IPS DF 19.7 (cell line): ENCODE measurements at places on chromosomes 3 and 15.

GRCh38 chr3:39809181-39809994 is at the start of gene MYRIP:
MYRIP (plus strand) TSS chr3:39809609; CDS start chr3:39900817, 91,208 bp downstream.
- no peak for DNase-seq

- DNase-seq: no peak
Observed at GRCh38 chr3:43534675-43535074, 87.1 kb downstream of the ANO10 start.

DNA sequence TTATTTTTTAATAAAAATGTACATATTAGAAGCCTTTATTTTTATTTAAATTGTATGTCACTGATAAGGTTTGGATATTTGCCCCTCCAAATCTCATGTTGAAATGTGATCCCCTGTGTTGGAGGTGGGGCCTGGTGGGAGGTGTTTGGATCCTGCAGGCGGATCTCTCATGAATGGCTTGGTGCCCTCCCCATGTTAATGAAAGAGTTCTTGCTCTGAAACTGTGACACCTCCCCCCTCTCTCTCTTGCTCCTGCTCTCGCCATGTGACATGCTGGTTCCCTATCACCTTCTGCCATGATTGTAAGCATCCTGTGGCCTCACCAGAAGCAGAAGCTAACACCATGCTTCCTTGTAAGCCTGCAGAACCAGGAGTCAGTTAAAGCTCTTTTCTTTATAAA is 13.0 kb downstream of the AGTR1 start:
- no peak for DNase-seq

DNA sequence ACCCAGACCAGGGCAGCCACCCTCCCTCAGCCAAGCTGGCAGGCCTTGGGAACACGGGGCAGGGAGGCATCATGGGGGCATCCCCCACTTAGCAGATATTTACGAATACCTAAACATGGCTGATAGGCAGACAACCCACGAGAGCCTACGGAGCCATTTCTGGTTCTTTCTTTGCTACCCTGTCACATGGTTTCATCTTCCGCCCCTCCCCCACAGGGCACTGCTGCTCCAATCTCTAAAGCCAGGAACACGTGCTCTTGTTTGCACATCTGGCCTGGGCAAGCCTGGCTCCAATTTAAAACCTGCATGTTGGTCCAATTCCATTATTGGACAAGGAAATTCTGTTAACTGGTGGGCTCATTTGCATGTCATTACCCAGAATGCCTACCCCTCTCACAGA is 447.4 kb upstream of the NR2F2 start:
- DNase-seq: no peak

DNA sequence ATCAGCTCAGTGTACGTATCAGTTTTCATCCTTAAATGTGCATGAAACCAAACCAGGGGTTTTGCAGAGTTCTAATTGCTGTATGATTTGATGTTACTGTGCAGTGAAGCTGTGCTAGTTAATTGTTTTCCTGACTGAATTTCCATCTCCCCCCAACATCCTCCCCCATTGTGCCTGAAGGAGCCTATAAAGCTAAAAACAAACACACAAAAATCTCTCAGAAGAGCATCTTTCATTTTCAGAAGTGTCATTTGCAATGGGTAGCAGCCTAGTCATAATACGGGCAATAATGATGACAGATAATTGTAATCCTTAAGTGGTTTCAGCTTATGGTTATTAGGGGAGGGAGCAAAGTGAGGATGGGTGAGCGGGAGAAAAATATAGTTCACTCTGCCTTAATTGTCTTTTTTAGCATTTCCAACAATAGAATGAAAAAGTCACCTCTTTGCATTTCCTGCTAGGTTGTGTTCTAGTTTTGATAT is 207.9 kb upstream of the TBL1XR1 start:
- no peak for DNase-seq

- no peak for DNase-seq
Observed at GRCh38 chr3:71130471-71131374, 452.8 kb downstream of the FOXP1 start.

GRCh38 chr3:72379500-72380187 is 468.6 kb downstream of the SHQ1 start:
- DNase-seq: no peak

GRCh38 chr3:125108833-125109535 is 53.2 kb upstream of the HEG1 start:
- DNase-seq: no peak

DNA sequence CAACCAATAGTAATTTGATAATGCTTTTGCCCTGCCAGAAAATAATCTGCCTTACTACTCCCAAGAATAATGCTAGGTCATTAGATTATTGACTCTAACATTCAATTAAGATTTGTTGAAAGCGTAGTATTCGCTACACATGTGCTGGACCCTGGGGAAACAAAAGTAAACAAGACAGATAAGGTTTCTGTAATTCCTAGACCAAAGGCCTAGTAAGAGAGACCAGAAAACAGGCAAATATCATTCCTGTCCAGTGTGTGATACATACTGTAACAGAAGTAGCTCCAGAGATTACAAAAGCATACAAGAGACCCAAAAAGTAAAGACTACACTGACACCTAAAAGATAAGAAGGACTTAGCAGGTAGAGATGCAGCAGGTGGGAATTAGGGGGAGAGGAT is 60.8 kb downstream of the PLOD2 start:
- no peak for DNase-seq

GRCh38 chr3:27089068-27089467 is 280.1 kb downstream of the NEK10 start:
- DNase-seq: no peak

- DNase-seq: no peak
Observed at GRCh38 chr3:115384381-115384780, 237.3 kb upstream of the ZBTB20 start.

DNA sequence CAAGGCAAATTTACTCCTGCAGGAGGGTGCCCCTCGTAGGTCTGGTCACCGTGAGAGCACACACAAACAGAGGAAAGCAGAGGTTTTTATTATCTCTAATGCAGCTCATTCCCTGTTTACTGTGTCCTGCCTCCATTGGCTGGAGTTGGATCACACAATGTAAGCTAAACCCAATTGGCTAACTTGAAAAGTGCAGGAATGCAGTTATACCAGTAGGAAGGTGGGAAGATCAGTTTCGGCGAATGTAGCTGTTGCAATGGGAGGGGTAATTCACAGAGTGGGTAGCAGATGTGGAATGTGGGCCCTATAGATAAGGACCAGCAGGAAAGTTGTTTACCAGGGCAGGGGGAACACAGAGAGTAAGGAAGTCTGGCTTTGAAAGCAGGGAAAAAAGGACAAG is 42.5 kb upstream of the NPAP1 start:
- DNase-seq: no peak

DNA sequence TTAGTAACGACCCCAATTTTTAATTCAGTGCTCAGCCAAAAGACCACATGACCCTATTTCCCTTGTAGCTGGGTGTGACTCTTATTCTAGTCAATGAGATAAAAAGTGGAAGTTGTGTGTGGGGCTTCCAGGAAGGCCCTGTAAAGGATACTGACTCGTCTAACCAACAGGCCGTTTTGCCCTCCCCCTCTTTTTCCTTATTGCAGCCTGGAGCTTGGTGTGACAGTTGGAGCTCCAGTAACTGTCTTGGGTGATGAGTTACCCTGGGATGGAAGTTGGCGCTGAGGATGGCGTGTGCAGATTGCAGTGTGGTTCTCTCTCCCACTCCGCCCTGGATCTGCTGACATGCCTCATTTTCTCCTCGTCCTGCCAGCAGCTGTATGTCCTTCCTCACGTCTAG is 209.3 kb upstream of the PROK2 start:
- no peak for DNase-seq

- no peak for DNase-seq
Observed at GRCh38 chr3:72183489-72183888, 398.5 kb upstream of the PROK2 start.

- no peak for DNase-seq
Observed at GRCh38 chr3:62095756-62096155, 277.6 kb downstream of the FEZF2 start.

DNA sequence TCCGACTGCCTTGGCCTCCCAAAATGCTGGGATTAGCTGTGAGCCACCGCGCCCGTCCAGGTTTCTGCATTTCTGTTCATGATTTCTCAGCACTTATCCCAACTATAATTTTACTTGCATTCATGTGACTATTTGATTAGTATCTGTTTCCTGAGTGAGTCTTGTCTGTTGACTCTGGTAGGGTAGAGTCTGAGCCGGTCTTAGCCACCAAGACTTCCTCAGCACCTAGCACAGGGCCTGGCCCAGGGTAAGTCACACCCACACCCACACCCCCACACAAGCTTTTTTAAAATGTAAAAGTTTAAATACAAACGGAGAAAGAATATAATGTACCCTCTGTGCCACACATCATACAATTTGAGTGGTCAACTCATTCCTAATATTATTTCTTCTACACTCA is 3.1 kb upstream of the SPATA12 start:
- DNase-seq: no peak

DNA sequence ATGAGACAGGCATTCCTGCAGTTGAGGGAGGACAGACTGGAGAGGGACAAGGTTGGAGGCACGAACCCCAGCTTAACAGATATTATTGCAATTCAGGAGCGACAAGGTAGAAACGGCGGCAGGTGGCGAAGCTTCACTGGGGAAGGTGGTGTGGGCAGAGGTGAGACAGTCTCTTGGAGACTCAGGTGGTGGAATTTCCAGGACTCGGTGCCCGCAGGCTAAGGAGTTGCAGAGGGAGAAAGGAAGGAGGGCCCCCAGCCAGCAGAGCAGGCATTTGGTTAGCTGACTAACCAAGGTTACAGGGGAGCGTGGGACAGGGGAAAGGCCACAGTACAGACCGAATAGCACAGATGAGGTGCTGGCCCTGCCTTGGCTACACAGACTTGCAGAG is 3.0 kb downstream of the FAM174B start:
- DNase-seq: no peak

- DNase-seq: no peak
Observed at GRCh38 chr3:122484985-122485384, 29.8 kb downstream of the KPNA1 start.

DNA sequence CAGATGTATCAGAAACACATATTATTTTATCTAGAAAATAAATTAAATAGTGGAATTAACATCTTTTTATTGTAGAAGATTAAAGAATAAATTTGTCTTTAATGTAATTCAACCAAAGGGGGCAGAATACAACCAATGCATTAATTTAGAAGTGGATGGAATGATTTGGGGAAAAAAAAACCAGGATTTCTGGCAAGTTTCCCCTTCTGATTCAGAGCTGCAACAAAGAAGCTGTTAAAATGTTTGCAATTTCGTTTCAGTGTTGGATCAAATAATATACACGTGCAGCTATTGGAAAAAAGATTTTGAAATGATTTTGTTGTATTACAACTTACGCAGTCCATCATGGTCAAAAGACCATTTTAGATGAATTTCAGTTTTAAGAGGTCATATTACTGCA is 71.6 kb upstream of the ZNF280D start:
- DNase-seq: no peak

- no peak for DNase-seq
Observed at GRCh38 chr3:82654708-82655107, 893.3 kb upstream of the GBE1 start.

GRCh38 chr15:80518522-80518921 is 114.3 kb downstream of the ARNT2 start:
- DNase-seq: no peak

GRCh38 chr3:161884830-161885229 is 388.2 kb downstream of the OTOL1 start:
- DNase-seq: no peak
